WTC11 (cell line): ENCODE measurements at places on chromosomes 12 and 14.
A peak's percentile ranks its signal among the peaks of the same experiment; 100 is the strongest.

DNA sequence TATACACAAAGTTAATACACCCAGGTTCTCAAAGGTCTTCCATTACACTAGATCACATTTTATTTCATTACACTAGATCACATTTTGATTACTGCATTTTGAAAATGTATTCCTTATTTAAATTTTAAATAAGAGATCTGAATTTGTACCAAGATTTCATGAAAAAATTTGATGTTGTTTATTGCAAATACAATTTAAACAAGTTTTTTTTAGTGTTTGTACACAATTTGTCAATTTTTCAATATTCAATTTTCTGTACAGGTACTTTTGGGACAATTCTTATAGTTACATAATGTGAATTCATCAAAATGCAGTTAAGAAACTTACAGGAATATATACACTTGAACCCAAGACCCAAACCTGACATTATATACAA is 14.3 kb downstream of the SLC38A2 start:
- DNase-seq: no peak

DNA sequence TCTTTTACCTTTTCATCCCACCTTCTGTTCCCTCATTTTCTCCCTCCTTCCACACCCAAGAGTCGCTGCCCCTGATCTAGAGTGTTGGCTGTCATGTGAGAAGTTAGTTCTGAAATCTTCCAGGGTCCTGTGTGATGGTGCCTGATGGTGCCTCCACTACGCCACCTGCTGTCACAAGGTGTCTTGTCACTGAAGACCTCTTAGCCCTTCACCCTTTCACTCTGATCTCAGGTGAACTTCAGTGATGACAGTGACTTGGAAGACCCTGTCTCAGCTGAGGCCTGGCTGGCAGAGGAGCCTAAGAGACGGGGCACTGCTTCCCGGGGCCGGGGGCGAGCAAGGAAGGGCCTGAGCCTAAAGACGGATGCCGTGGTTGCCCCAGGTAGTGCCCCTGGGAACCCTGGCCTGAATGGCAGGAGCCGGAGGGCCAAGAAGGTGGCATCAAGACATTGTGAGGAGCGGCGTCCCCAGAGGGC is 7.6 kb upstream of the PFDN5 start:
- peak; percentile 74 for DNase-seq

GRCh38 chr12:128571906-128572810 is 251.6 kb downstream of the SLC15A4 start:
- no peak for DNase-seq

DNA sequence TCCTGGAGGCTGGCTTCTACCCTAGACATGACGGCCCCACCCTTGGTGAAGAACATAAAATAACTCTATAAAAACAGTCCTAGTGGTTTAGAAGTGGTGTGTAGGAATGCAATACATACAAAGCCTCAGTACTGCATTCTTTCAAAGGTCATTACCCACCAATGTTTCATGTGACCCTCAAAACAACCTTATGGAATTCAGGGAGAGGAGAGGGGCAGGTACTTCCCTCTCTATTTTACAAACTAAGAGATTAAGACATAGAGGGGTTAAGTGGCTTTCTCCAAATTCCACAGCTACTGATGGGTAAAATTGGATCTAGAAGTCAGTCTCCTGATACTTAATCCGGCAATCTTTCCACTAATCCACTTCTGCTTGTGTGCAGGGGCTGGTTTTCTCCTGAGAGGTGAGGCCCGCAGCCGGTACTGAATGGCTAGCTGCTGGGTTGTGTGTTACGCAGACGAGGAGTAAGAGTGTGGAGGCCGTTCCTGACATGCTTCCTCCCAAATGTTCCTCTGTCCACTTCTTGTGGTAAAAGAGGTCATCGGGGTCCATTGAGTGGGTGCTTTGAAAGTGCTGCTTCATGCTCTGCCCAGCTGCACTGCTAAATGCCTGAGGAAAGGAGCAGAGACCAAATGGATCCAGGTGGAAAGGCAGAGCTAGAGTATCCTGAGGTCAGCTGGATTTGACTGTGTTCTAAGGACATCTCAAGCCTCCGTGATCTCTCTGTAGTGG is 16.2 kb downstream of the SLC7A8 start:
- no peak for DNase-seq

GRCh38 chr12:13905794-13906193 is 75.6 kb downstream of the GRIN2B start:
- DNase-seq: no peak

- no peak for DNase-seq
Observed at GRCh38 chr14:21734457-21735074, 60.9 kb upstream of the OR4E1 start.

GRCh38 chr14:54533100-54533499 is 23.4 kb downstream of the CGRRF1 start:
- DNase-seq: no peak

DNA sequence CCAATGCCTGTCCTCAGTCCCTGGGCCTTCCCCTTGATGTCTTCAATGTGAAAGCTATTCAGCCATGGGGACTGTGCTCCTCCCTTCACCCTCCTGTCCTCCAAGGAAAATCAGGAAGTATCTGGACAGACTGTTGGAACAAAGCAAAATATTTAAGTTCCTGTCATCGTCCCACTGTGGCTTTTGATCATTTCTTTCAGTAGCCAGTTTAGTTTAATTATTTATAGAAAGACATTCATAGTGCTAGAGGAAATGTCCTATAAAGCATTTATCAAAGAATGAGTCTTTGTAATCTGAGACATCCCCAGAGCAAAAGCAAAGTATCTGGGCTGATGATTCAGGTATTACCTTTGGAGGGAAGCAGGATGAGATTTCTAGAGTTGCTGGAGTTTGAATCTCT is 254.1 kb downstream of the NRXN3 start:
- DNase-seq: no peak

DNA sequence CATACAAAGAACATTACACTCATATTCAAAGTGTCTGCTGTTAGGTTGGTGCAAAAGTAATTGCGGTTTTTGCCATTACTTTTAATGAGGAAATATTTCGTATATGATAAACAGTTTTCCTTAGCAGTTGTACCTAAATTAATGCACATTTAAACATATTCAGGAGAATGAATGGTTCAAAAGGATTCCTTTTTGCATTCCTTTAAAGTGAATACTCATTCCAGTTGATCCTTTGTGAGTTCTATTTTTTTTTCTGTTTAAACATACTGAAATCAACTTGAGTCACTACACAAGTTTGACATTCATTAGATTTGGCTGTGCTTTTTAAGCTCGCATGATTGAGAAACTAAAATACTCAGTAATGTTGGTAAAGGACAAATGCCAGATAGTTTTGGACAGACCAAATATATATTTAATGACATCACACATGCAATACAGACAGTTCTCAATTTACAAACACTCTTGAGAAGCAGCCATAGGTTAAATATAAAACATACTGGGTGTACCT is 13.8 kb upstream of the SLC38A2 start:
- DNase-seq: no peak

GRCh38 chr12:81128930-81129554 is 51.2 kb downstream of the ACSS3 start:
- DNase-seq: peak; percentile 31

GRCh38 chr14:22505697-22506377 is 83.2 kb downstream of the DAD1 start:
- DNase-seq: no peak

GRCh38 chr14:94014382-94014781 is 11.8 kb upstream of the OTUB2 start:
- DNase-seq: no peak

GRCh38 chr12:110531741-110532333 is 29.7 kb downstream of the RAD9B start:
- DNase-seq: no peak

DNA sequence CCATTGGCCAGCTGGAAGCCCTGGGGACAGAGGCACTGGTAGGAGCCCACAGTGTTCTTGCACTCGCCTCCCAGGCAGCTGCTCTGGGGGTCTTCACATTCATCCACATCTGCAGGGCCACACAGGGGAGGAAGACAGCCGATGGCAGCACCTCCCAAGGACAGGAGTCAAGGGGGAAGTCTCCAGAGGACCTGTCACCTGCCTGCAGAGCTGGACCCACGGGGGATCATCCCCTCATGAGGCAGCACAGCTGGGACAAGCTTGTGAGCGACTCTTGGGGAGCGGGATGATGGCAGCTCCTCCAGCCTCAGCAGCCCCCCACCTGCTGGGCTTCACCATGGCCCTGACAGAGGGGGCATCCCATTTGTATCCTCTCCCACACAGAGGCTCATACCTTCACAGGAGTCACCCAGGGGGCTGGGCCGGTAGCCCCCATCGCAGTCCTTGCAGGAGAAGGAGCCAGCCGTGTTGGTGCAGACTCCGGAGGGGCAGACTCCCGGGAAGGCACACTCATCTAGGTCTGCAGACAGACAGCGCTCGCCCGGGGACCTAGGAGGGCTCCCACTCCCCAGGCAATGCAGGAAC is 15.4 kb downstream of the ISCA2 start:
- no peak for DNase-seq

- DNase-seq: no peak
Observed at GRCh38 chr14:95370076-95370475, 50.4 kb upstream of the CLMN start.

DNA sequence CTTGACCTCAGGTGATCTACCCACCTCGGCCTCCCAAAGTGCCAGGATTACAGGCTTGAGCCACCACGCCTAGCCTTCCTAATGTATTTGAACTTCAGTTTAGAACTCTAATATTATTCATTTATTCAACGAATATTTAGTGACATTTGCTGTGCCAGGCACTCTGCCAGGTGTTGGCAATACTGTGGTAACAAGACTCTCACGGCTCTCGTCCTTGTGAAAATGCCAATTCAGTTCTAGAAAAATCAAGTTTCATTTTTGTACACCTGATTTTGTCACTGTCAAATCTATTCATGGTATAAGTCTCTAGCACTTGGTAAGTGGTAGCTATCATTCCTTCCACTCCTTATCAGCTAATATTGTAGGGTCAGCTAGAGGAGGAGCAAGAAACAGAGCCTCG is 6.3 kb upstream of the PWP1 start:
- DNase-seq: no peak

DNA sequence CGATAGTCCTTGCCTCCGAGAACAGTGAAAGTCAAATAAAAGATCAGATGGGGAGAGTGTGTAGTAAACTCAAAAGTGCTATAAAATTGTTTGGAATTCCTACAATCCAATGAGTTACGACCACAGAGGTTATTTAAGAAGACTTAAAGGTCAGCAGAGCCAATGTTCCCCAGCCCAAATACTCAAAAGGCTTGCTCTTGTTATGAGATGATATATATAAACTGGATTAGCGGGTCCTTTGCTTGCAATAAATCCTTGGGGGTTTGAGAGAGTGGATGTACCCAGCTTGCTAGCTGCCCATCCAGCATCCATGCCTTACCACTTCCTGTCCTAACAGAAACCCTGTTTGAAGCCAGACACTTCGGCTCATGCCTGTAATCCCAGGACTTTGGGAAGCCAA is 29.0 kb upstream of the MED13L start:
- DNase-seq: no peak

DNA sequence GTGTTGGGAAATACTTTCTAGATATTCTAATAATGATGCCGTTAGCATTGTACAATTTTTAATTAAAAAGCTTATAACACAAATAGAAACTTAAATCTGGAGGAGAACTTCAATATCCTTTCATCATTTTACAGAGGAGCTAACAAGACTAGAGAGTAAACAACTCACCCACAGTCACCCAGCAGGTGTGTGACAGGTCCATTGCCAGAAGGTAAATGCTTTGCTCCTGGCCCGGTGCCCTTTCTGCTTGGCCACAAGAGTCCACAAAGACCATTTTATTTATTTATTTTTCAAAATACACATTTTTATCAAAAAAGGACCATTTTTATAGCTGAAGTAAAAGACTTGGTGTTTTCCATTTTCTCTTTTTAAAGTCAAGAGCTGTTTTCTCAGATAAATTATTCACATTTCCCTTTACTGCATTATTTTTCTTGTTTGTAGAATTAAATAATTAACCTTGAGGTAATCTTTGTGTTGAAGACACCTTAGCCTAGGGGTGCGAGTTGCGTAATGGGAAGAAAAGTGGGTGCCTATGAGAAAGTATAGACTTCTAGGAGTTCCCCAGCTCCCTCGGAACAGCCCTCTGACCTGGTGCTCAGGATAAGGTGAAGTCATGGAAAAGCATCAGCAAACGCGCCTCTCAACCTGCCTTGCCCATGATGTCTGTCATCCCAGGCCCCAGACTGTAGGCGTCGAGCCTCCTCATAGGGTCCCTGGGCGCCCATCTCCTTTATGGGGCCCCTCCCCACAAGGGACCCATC is 26.3 kb upstream of the AMIGO2 start:
- DNase-seq: no peak

DNA sequence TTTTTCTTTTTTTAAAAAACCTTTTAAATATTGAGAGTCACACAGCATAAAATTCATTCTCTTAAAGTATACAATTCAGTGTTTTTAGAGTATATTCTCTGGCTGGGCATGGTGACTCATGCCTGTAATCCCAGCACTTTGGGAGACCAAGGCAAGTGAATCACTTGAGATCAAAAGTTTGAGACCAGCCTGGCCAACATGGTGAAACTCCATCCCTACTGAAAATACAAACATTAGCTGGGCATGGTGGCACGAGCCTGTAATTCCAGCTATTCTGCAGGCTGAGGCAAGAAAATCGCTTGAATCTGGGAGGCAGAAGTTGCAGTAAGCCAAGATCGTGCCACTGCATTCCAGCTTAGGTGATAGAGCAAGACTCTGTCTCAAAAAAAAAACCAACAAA is 68.4 kb upstream of the BCAT1 start:
- DNase-seq: no peak

- no peak for DNase-seq
Observed at GRCh38 chr14:49977126-49977841, 84.4 kb downstream of the ARF6 start.

DNA sequence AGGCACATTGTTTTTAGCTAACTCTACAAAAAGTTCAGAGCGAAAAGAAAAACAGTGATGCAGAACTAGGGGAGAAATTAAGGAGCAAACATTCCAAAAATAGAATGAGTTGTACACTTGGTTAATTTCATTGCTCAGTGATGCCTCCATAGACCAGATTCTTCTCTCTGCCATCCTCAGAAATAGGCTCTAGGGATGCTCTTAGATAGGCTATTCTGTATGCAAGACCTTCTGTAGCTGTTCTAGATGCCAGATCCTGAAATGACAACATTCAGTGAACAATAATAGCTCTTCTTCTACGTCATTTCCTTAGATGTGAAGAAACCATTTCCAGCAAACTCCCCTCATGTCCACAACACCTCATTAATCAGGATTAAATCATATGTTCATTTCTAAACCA is 466.3 kb downstream of the DIO2 start:
- no peak for DNase-seq

GRCh38 chr12:51869496-51869865 is 18.4 kb upstream of the ANKRD33 start:
- no peak for DNase-seq

DNA sequence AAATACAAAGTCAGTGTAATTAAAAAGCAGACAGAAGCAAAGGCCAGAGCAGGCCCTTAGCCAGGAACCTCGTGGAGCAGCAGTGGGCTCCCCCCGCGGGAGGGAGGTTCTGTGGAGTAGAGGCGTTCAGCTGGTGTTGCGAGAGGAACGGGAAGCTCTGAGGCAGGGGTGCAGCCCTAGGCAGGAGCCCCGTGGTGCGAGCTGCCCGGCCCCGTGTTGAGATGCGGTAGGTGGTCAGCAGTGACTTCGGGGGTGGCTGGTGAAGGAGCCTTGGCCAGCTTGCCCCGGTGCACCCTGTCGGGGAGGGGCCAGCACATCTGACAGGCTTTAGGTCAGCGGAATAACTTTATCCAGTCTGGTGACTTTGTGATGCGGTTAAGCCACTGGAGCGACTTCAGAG is 46.2 kb downstream of the SFSWAP start:
- no peak for DNase-seq

- DNase-seq: no peak
Observed at GRCh38 chr14:57883061-57883460, 17.2 kb upstream of the SLC35F4 start.
